ENCODE measurements at places on chromosomes 12 and 14.

- no peak for DNase-seq
Measured at GRCh38 chr12:110862329-110862728, 15.5 kb downstream of the CCDC63 start.

DNA sequence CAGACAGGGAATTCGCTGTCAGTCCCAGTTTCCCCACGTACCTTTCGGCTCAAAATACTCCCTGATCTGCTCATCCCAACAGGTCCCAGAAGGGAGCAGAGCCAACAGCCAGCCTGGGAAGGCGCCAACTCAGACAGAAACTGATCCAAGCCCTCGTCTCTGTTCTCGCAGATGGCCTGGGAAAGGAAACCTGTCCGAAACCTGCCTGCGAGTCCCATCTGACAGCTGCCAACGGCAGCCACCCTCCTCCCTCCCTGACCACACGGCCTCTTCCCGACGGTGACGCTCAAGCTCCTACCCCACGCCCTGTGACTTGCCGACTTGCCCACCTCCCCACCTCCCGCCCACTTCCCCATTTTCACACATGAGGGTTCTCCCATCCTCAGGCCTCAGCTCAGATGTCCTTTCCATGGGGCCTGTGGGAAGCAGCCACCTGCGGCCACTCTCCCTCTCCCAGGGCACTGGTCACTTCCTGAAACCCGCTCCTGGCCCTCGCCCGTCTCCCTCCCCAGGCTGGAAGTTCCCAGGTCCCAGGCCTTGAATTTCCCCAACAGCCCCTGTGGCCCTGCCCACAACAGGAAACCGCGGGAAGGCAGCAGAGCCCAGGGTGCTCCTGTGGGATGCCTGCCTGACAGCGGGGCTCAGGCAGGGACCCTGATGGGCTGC lies 60.9 kb upstream of the FBRSL1 start:
- DNase-seq: no peak

- DNase-seq: peak; percentile 91
Measured at GRCh38 chr12:16530268-16530850, 75.6 kb downstream of the LMO3 start.

- DNase-seq: no peak
Measured at GRCh38 chr12:10301103-10301502, 6.6 kb upstream of the KLRD1 start.

- DNase-seq: peak; percentile 86
Measured at GRCh38 chr14:104687601-104688504, 1.6 kb upstream of the INF2 start.

DNA sequence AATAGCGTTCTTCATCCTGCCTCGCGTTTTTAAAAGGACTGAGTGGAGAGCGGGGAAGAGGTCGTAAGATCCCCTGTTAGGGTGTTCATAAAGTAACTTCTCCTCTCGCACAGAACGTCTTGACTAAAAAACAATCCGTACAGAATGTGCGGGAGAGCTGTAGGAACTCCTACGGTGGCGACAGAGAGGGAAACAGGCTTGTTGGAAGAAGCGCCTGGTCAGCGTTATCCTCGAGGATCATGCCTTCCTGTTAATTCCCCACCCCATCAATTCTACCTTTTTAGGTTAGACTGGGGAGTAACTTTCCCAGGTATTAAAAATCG lies 399 bp upstream of the WASHC4 start:
- peak; percentile 68 for DNase-seq

- no peak for DNase-seq
Measured at GRCh38 chr14:75051556-75051899, 261 bp upstream of the MLH3 start.

DNA sequence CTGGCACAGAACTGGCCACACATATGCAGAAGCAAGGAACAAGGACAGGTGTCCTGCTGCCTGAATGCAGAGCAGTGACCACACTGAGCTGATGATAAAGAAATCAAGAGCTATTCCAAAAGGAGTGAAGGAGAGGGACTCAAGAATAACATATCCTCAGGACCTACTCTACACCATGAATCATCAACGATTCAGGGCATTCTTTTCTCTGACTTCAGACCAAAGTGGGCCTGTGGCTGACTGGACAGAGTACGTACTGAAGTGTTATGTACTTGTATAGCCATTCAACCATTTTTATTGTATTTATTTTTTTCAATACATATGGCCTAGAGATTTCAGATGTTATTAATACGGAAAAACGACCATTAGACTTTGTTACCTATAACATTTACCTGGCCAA lies 177.5 kb upstream of the TMTC1 start:
- no peak for DNase-seq
